ENCODE measurements at places on chromosomes 5 and 9.

- DNase-seq, result no peak
These were observed 372.5 kb upstream of the GRIA1 start for GRCh38 chr5:153118018-153118417.

- no peak for DNase-seq
These were observed 607 bp upstream of the KLHL3 start for GRCh38 chr5:137736496-137736895.

DNA sequence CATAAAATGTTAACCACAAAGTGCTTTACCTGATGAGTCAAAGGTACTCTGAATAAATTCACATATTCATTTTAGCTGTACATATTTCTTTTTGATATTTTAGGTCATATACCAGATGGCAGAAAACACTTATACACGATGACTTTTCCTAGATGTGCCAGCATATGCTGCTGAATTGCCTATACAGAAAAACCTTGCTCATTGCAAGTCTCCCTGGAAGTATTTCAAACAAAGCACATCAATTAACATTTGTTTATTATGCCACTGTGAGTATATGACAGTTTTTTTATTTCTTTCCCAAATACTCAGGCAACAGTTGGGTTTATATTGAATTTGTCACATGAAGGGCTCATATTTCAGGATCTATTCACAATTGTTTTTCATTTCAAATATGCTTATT lies 180.8 kb downstream of the TMEM232 start:
- DNase-seq, result no peak

- DNase-seq, result no peak
These were observed 395.6 kb upstream of the MPDZ start for GRCh38 chr9:13674926-13675637.

- DNase-seq, result no peak
These were observed 23.2 kb downstream of the ZBTB34 start for GRCh38 chr9:126883636-126884035.

DNA sequence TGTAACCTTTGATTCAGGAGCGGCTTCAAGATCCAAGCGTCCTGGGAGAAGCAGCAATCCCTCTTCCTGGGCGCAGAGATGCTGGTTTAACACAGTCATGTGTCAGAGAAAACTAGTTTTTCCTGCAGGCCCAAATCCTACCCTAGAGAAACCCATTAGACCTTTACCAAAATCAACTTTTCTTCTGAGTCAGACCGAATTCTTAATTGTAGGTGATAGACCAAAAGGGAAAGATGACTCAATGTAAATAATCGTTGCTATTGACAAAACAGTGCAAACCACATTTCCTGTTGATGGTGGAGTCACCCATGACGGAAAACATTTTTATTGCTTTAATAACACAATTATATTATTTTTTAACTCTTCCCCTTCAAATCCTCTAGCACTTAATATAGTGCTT lies 40.1 kb downstream of the SLC1A1 start:
- DNase-seq, result no peak

GRCh38 chr5:175343308-175343707 lies 100.7 kb downstream of the DRD1 start:
- DNase-seq, result no peak

- no peak for DNase-seq
These were observed 82.0 kb downstream of the SIL1 start for GRCh38 chr5:139116100-139116655.

GRCh38 chr9:85163415-85163814 lies 493.9 kb downstream of the NTRK2 start:
- no peak for DNase-seq

DNA sequence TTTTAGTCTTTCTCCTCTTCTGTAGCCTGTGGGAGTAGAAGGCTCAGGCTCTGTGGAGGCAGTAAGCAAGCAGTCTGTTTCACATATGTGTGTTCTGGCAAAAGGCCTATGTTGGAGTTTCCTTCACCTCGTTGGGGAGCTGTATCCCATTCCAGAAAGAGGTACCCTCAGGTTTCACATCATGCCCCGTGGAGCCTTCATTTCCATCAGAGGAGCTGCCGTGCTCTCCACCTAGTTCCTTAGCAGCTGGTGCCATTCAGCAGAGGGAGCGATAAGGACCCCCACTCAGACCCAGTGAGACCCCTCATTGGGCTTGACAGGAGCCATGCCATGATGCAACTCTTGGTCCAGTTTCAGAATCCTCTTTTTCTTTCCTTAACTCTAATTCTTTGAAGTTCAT lies 50.6 kb upstream of the ANGPTL2 start:
- DNase-seq, result no peak

GRCh38 chr5:145778144-145778900 lies 56.8 kb downstream of the PRELID2 start:
- DNase-seq, result no peak

GRCh38 chr5:148437249-148437648 lies 53.5 kb downstream of the FBXO38 start:
- DNase-seq, result no peak

DNA sequence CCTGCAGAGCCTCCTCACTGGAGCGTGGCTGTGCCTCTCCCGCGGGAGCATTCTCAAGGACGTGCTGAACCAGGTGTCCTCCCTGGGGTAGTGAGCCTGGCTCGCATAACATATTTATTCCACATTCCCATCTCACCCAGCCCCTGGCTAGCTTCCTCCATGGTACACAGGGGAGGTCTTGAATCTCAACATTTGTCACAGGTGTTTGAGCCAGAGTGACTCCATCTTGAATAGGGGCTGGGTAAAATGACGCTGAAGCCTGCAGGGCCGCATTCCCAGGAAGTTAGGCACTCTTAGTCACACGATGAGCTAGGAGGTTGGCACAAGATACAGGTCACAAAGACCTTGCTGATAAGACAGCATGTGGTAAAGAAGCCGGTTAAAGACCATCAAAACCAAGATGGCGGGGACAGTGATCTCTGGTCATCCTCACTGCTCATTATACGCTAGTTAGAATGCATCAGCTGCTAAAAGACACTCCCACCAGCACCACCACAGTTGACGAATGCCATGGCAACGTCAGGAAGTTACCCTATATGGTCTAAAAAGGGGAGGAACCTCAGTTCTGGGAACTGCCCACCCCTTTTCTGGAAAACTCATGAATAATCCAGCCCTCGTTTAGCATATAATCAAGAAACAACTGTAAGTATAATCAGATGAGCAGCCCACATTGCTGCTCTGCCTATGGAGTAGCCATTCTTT lies 273.8 kb upstream of the IRX4 start:
- DNase-seq, result no peak

DNA sequence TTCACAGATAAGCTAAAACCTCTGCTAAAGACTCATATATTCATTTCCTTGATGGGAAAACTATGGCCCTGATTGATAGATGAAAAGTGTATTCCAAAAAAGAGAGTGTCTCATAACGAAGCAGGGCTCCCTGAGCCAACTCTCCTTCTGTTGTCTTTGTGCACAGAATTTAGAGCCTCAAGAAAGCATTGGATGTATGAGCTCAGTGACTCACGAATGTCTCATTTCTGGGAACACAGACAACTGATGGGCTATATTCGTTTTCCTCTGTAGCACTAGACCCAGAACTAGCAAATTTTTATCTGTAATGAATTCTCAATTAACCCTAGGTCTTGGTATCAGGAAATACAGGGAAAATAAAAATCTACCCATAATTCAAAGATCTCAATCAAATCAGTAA lies 88.4 kb downstream of the LMNB1 start:
- DNase-seq, result no peak

DNA sequence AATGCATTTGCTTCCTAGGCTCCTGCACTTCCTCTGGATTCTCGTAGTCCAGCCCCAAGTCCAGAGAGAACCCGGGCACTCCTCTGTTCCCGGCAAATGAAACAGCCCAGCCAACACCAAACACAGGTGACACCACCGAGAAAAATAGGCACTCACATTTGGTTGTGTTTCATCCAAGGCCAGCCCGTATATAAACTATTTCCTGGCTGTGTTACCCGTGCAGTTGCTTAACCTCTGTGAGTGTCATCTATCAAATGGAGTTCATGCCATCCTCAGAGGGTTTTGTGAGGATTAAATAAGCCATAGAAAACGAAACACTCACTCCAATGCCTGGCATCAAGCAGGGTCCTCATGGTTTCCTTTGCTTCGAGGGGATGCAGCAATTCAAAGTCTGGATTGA lies 115.2 kb downstream of the BOD1 start:
- no peak for DNase-seq

DNA sequence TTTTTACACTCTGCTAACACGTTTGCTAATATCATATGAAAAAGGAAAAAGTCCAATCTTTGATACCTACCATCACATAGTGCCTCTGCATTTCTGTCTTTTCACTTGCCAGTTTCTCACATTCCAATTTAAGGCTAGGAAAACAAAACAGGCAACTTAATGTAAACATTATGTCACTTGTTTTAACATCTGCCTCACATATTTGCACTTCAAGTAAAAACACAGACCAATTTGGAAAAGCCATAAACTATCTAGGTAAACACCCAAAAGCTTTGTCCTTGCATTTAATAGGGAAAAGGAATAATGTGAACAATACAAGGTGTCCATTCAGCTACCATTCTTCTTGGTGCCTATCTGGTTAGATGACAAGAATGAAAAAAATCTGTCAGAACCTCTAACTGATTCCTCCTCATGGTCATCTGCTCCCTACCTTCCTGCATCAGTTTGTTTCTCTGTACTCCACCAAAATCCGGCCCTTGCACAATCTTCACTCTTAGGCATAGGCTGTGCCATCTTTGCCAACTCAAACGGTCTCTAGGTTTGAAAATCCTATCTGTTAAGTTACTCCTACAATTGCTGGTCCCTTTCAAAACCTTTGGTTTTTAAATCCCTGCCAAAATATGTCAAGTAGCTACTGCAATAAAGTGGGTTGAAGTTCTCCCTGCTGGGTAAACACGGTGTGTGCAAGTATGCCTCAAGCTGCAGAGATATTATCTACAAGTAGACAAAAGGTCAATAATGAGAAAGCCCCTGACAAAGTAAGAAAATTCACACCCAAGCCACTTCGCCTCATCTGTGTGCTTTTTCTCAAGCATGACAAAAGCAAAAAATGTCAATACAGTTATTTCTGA lies 3.4 kb downstream of the TLE1 start:
- DNase-seq, result no peak

DNA sequence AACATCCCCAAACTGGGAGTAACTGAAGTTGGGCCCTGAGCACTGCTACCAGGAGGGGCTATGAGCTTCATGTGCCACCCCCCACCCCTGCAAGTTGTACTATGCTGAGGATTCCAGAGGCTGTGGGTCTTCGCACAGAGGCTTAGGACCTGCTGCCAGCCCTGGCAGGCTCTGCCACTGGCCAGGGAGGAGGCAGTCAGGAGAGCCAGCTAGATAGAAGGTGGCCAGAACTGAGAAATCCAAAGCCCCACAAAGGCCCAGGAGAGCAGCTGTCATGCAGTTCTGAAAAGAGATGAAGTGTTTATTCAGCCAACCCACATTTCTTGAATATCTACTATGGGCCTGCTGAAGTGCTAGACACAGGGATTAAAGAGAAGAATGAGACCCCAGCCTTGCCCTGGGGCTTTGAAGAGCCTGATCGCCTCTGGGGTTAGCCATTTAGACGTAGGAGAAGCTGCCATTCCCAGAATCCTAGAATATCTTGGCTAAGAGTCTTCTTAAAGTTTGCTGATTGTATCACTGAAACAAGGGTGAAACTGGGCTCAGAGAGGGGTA lies 1.4 kb downstream of the ALAD start:
- DNase-seq, result no peak

DNA sequence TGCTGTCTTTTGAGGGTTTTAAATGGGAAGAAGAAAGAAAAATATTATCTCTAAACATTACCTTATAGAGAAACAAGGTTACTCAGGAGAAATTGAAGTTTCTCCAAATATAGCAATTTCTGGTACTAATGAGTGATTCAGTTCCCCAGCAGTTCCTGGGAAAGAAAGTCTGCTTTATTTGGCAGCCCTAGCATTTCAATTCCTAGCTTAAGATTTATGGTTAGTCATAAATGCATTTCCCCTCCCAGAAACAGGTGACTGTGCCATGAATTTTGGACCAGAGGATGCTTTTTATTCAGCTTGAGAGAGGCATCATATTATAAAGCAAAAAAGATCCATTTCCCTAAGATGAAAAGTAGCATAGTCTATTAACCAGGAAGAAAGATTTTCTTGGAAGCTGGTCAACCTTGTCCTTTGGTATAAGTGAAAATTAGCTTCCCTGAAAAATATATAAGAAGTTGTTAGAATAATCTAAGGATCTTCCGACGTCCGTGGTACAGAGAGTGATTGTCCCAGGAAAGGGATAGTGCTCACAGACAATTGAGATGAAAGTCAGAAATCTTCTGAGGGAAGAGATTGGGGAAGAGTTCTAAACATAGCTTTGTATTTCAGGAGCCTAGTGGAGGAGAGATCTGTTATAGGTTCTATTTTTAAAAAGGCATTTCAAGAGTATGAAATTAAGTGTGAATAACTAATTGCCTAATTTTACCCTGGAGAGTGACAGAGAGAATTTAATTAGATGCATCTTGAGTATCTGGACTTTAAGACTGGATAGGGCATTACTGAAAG lies 164.9 kb downstream of the ESM1 start:
- no peak for DNase-seq

GRCh38 chr5:54529565-54529964 lies 12.0 kb downstream of the SNX18 start:
- no peak for DNase-seq

DNA sequence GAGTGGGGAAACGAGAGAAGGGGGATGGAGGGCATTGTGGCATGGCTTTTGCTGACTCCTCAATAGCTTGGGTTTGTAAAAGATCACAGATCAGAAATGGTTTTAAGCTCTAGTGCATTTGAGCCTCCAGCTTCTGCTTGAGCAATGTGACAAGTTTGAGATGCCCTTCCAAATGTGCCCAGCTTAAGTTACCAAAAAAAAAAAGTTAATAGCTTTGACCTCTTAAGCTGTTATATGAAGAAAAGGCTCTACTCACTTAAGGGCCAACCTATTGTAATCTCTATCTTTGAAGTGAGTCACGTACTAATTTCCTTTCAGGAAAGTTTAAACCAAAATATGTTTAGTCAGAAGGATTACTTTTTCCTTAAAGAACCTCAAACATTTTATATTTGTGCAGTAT lies 428.8 kb upstream of the ACTBL2 start:
- DNase-seq, result no peak

GRCh38 chr5:34918025-34918424 lies 2.5 kb downstream of the BRIX1 start:
- DNase-seq, result no peak

DNA sequence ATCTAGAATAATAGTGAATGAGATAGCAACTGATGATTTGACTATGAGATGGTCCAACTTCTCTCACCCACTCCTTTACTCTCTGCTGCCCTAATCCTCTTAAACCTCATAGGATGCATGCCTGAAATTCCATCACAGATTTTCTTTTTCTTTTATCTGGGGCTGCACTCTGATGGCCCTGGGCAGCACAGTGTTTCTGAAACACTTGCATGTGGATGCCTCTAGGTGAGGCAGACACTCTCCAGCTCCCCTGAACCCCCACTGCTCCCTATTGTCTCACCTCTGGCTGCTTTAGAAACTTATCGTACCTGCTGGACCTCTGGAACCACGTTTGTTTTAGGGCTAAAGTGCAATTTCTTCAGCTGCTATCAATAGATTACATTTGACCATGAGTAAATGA lies 67.5 kb downstream of the HTR4 start:
- DNase-seq, result no peak

- DNase-seq, result no peak
These were observed 9.6 kb downstream of the MAPK9 start for GRCh38 chr5:180282281-180282680.
